ENCODE measurements at places on chromosomes 2 and 18.

DNA sequence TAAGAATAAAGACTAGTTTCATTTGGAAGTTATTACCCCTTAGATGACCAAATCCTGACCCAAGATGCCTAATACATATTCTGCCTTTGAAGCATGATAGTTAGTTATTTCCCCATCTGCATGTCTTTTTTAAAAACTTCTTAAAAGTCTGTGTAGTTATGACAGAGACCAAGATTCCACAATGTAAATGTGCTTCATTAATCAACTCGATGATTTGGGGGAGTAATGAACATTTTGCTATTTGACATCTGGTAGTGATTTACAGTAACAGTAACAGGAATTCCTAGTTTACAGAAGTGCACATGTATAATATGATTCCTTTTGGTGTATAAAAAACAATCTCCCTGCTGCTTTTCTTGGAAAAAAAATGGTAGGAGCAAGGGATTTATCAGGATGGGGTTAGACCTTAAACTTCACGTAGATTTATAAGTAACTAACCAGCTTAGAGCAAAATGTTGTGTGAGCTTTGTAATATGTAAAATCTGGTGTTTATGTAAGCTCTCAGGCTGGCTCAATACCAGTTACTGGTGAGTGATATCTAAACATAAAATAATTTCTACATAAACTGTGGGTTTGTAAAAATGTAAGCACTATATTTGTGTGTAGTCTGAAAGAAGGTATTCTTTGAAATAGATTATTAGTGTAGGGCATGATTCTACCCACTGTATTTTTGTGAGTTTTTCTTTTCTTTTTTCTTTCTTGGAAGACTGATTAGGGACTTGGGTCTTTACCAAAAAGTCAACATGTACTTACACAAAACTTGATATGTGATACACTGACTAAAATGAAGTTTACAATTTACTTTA is 641.6 kb downstream of the EPHA4 start:
- no peak for DNase-seq

DNA sequence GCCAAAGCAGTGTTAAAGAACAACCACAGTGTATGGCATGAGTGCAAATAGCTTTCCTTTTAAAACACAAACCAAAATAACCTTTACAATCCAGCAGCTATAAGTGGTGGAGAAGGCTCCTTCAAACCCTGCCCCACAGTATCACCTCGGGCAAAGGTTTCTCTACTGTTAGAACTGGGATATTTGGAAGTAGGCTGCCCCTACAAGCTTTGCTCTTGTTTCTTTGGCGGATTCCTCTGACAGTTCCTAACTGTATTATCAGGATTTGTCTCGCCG is 214.8 kb downstream of the ZNF521 start:
- no peak for DNase-seq

DNA sequence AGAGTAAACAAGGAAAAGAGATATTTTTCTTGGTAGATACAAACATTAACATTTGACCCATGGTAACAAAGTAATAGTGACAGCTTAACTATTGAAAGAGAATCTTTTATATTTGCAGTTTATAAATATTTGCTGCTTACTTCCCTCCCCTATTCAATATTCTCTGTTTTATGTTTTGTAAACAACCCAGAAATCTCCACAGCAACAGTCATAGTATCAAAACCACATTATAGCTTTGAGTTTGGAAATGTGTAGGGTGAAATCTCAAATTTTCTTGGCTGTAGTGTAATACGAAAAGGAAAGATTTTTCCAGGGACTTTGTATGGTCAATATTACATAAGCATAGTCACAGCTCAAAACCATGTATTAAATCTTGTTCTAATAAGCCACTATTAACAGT is 511.2 kb downstream of the METTL4 start:
- DNase-seq = no peak

GRCh38 chr2:161992531-161992930 is 81.5 kb downstream of the DPP4 start:
- DNase-seq = no peak

DNA sequence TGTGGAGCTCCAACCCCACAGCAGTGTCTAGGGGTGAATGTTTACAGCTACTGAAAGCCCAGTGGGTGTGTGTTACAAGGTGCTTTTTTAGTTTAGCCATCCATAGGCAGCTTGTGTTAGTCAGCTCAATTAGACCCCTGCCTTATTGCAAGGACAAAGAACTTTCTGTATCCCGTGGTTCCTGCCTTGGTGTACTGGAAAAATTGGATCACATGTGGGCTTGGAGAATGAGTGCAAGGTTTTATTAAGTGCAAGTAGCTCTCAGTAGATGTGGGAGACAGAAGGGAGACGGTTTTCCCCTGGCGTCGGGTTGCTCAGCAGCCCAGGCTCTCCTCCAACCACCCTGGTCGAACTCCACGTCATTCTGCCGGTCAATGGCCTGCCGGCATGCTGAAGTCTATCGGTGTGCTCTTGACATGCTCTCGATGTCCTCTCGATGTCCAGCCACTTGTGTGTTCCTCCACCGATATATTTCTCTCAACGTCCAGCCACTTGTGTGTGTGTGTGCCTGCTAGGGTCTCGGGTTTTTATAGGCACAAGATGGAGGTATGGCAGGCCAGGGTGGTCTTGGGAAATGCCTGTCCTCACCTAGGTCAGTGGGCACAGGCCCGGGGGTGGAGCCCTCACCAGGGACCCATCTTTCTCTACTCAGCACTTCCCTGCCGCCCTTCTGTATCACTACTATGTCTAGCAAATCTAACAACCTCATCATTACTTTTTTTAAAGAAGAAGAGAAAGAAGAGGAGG is 13.8 kb downstream of the FANCL start:
- DNase-seq = no peak
